ENCODE measurements at places on chromosomes 5 and 9.

DNA sequence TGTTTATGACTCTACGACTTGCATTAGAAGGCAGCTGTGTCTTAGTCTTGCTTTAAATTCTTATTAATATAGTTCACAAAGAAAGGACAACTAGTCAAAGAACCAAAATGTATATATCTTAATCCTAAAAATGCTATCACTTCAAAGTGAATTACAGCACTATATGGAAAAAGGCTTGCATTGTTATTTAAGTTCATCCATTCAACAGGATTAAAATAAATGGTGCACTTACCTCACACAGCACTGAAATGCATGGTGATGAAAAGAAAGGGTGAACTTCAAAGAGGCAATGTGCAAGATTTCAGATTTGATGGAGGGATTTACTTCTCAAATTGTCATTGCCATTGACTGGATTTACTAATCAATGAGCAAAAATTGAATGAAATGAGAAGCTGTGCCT lies 344.4 kb upstream of the NUDT12 start:
- no peak for DNase-seq

GRCh38 chr5:130795037-130795436 lies 370.0 kb downstream of the HINT1 start:
- no peak for DNase-seq

DNA sequence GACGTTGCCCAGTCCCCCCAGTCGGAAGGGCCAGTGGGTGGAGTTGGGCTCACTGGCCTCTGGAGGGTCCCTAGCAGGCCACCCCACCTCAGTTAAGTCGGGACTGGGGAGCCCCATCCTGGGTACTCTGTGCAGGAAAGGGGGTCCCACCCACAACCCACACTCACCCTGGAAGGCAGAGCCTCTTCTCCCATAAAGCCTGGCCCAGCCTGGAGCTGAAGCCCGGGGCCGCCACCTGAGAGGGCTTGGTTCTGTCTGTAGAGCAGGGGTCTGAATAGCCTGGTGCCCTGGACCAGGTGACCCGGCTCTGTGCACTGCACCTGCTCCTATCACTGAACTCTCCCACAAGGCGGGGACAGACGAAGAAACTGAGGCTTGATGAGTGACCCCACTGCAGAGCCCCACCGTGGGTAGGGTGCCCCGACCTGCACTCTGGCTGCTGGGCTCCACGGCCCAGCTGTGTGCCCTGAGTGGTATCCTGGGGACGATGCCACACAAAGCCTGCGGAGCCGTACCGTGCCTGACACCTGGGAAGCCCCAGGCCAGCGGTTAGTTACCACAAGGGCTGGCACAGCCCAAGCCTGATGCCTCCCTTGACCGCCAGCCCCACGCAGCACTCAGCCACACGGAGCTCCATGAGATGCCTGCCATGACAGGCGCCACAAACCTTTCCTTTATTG lies 7.3 kb downstream of the PTGES2 start:
- no peak for DNase-seq

DNA sequence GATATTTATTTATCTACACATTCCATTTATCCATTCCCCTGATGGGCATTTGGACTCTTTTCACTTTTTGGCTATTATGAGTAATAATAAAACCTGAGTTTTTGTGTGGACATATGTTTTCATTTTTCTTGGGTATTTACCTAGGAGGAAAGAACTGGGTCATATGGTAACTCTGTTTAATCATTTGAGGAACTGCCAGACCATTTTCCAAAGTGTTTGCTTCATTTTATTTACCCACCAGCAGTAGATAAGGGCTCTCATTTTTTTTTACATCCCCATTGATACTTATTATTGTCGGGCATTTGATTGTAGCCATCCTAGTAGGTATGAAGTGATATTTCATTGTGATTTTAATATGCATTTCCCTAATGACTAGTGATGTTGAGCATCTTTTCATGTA lies 7.7 kb upstream of the PTPDC1 start:
- DNase-seq, result no peak

GRCh38 chr5:146290318-146290717 lies 48.3 kb upstream of the POU4F3 start:
- no peak for DNase-seq

- DNase-seq, result no peak
These were observed 28.3 kb upstream of the DENND4C start for GRCh38 chr9:19201899-19202891.

DNA sequence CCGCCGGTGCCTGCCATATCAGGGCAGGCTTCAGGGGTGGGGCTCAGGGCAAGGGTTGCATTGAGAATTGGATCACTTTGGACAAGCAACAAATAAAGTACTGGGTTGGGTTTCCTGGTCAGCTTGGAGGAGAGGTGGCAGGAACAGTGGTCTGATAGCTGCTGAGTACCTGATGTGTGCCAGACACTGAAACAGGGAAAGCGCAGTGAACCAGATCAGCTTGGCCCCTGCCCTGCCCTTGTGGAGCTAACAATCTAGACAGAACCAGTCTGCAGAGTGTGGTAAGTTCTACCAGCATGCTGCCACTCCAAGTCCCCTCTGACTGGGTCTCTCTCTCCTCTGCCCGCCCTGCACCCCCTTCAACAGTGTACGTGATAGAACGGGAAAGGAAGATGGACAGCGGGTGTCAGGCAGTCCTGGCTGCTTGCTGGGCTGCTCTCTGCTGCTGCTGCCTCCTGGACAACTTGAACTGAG lies 53.4 kb downstream of the CYSTM1 start:
- DNase-seq, result no peak

DNA sequence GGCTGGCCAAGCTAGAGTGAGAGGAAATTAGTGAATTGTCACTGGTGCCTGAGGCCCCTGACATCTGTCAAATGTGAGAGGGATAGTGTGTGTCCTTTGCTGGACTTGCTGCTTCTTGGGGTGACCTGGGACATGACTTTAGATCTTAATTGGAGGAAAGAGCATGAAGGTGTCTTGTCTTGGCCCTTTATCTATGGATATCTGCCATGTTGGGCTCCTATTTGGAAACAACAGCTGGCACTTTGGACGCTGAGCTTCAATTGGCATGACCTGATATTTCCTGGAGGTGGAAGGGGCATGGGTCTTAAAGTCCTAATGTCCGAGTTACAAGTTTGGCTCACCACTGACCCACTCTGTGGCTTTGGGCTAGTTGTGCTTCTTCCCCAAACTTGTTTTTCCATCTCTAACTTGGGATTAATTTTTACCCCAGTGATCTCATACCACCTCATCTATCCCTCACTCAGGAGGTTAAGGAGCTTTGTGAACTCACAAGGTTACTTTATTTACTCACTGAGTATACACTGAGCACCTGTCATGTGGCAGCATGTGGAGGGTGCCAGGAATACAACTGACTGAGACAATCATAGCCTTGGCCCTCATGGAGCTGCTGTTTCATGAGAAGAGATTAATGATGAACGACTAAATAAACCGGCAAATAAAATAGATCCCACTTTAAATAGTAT lies 30.1 kb upstream of the CXCL14 start:
- DNase-seq, result no peak

- DNase-seq, result no peak
These were observed 110.3 kb downstream of the ST8SIA4 start for GRCh38 chr5:100792781-100793180.
